M059J (cell line): ENCODE measurements at places on chromosomes 6 and 20. TPM values are rescaled to one million over a fixed set of nuclear protein-coding genes. Genes with fewer than 3 reads are reported as not detected.

- peak; percentile 98 for DNase-seq
Observed at GRCh38 chr6:72464791-72465691, 156.8 kb upstream of the KCNQ5 start.

The TFAP2D gene
- not detected in 2 replicates for total RNA-seq

The VGLL2 gene
- not detected in 2 replicates for total RNA-seq

DNA sequence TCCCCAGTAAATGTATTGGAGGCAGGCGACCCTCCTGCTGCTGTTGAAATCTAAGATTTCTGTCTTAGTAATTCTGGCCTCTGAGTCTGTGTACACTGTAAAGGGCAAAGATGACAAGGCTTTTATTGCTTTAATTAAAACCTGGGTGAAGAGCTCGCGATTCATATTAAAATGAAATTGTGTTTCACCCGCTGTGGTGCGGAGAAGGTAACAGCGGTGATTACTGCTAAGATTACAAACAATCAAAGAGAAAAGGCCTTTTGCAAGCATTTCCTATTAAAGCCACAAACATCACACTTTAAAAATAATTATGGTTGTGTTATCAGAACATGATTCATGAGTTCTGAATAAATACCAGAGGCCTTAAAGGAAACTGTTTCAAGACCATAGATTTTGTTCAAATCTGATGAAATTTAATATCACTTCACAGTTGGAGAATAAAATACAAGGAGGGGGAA is 69.3 kb downstream of the TOX2 start:
- DNase-seq, result no peak

GRCh38 chr6:140303218-140303949 is 928.9 kb upstream of the CITED2 start:
- peak; percentile 48 for DNase-seq

The VWA7 gene
- total RNA-seq, result 0.94 and 1.8 TPM in 2 replicates

The TREML1 gene
- total RNA-seq, result not detected in 2 replicates
